ENCODE measurements at places on chromosomes 4 and X.

DNA sequence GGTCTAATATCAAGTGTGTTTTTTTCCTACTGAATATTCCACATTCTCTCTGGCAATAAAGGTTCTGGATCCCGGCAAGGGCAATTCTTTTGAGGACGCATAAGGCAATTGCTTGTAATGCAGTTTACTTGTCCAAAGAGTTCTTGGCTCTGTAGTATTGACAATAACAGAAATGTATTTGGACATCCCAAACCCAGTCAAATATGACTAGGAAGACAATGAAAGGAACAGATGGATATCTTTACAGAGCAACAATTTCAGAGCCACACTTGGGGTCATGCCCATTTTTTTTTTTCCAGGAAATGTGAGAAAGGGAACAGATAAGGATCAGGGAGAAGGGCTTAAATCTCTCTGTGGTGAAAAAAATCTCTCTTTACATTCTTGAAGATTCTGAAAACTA lies 12.2 kb downstream of the GK2 start:
- peak; percentile 14 for DNase-seq

DNA sequence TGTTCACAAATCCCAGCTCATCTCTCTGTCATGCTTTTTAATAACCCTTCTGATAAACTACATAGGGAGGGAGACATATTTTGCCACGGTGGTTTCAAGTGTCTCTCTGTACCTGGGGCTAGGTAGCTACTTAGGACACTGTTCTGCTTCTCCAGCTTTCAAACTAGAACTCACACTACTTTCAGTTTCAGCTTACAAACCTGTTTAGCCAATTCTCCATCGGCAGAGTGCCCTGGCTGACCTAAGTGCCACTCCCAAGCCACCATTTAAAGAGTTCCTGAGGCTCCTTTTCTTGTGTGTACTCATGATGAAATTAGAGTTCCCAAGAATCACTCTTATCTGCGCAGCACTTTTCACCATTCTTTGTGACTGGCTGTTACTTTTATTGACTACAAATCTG lies 899.2 kb downstream of the FAT4 start:
- no peak for DNase-seq

- no peak for DNase-seq
Observed at GRCh38 chr4:119537586-119537985, 91.0 kb downstream of the PDE5A start.

GRCh38 chrX:141791856-141792255 lies 46.3 kb upstream of the MAGEC3 start:
- no peak for DNase-seq

- DNase-seq = no peak
Observed at GRCh38 chrX:112851161-112851779, 10.6 kb upstream of the AMOT start.

GRCh38 chr4:6776920-6777635 lies 5.4 kb upstream of the KIAA0232 start:
- no peak for DNase-seq

- DNase-seq = no peak
Observed at GRCh38 chr4:18180892-18181291, 159.3 kb upstream of the LCORL start.

DNA sequence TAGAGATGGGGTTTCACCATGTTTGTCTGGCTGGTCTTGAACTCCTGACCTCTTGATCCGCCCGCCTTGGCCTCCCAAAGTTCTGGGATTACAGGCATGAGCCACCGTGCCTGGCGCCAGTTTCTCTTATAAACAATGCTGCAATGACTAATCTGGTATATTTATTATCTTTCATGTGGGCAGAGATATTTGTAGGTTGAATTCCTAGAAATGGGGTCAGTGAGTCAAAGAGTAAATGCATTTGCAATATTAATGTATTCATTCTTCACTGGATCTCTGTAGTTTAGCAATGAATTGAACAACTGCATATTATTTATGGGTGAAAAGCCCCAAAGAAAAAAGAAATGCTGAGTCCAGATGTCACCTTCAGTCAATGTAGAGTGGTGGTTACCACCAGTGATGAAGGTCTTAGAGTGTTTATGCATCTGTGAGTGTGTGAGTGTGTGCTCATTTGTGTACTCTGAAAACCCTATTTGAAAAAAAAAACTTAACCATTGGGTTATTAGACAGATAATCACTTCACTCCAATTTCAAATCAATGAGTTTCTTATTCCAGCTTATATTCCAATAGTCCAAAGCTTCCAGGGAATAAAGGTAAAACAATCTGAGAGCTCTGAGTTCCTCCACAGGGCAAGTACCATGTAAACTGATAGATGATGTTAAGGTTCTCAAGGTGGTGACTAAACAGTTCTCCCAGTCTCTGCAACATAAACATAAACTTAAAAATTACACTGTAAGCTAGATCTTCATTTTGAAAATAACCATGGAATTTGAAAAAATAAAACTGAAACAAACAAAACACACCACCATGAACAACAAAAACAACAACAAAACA lies 22.6 kb upstream of the CD38 start:
- no peak for DNase-seq

DNA sequence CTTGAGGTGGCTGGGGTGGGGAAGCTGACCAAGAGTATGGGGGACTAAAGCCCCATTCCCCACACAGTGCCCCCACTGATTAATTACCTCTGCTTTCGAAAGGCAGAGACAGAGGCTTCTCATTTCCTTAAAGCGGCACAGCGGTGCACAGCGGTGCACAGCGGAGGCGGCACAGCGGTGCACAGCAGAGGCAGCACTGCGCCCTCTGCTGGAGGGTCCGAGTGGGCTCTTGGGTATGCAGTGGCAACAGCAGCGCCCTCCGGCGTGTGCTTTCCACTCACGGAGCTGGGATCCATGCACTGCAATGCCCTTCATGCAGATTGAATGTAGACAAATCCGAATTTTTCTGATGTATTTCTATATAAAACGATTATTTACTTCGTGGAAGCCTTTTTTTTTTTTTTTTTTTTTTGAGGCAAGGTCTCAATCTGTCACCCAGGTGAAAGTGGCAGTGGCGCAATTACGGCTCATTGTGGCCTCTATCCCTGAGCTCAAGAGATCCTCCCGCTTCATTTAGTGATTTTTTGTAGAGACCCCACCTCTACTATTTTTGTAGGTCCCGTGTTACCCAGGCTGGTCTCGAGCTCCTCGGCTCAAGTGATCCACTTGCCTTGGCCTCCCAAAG lies 19.7 kb upstream of the PRPS2 start:
- DNase-seq = no peak

- DNase-seq = no peak
Observed at GRCh38 chr4:129358571-129358970, 262.6 kb downstream of the C4orf33 start.

- no peak for DNase-seq
Observed at GRCh38 chr4:58602022-58602421, 1491.8 kb upstream of the IGFBP7 start.

DNA sequence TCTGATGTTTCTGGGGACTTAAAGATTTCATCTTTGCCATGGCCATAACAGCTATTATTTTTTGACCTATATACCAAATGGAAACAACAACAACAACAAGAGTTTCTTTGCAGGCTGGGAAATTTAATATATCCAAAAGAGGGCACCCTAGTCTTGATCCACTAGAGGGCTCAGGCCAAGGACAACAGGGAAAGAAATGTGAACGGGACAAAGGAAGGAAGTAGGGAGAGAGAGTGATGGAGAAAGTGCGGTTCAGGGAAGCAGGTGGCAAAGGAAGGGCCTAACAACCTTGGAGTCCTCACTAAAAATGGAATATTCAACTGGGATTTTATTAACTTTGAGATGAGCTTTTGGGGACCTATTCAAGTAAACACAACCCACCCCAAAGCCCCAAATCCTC lies 67.8 kb upstream of the SCML1 start:
- DNase-seq = no peak
